ENCODE measurements at places on chromosomes 11 and 22.

- DNase-seq = no peak
These were observed 26.3 kb downstream of the RTN4R start for GRCh38 chr22:20241579-20242392.

- DNase-seq = no peak
These were observed 711.6 kb upstream of the LRRC4C start for GRCh38 chr11:42171046-42171445.

DNA sequence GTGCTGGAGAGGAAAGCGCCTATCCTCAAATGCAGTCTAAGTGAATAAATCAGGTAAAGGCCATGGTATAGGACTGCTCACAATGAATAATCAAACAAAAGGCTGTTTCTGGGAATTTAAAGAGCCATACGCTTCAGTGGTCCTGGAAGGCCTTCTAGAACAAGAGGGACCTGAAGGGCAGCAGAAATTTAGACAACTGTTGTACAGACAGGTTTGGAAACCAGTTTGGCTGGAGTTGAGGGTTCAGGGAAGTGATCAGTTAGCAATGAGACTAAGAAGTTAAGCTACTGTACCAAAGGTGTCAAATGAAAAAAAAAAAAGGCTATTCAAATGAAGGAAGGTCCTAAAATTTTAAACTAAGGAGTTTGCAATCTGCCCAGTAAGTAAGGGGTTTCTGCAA, 56.6 kb upstream of the SCUBE2 start:
- DNase-seq = no peak

DNA sequence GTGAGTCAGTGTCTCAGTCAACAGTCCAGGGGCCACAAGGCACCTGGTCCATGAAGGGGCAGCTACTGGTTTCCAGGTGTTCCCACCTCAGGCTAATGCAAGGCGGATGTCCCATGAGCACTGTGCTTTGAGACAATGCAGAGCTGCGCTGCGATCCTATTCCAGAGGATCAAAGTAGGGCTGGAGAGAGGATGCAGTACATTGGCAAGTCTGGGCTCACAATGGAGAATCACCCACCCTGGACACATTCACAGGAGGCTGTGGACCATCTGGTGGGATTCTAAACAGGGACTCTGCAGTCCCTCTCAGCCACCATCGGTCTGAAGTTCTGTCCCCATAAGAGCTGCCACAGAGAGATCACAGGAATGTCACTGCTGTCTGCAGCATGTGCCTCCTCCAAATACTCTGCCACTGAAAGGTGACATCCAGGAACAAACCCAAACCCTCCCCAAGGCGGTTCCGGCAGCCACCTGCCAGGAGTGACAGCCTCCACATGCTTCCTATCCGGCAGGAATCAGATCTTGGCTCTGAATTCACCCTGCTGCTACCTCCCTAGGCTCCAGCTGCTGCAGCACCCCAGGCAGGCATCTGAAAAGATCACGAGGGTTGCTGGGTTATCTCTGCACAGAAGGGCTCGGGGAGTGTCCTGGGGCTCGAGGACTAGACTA, 45.3 kb upstream of the SERPIND1 start:
- no peak for DNase-seq

GRCh38 chr11:5240056-5240455, 5.8 kb upstream of the HBD start:
- no peak for DNase-seq

DNA sequence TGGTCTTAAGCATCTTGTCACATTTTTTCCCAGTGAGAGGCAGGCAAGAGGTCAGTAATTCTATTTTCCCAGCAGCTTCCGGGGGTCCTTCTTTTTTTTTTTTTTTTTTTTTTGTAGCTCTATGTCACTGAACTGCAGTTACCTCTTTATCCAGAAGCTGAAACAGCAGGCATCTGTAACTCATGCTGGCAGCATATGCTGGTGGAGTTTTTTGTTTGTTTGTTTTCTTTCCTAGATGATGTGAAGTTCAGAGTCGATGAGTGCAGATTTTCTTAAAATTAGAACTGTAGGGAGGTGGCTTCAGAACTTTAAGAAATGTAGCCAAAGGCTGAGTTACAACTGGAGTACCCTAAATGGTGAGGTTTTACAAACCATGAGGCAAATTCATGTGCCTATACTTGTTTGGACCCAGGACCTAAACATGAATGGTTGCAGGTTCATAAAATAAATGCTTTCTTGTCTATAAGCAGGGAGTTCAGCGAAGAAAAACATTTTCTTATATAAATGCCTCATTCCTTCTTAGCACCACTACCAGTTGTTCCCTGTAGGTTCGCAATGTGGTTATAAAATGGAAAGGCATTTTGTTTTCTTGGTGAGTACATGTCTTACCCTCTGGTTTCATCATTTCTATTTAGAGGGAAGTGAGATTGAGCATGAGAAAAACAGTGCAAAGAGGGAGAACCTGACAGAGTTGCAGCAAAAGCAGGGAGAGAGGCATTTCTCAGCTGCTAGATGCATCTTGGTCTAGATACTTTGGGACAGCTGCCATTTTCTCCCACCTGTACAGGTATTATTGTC, 84.0 kb downstream of the TRIM44 start:
- no peak for DNase-seq

GRCh38 chr11:30392221-30392784, 69.4 kb downstream of the ARL14EP start:
- DNase-seq = no peak

DNA sequence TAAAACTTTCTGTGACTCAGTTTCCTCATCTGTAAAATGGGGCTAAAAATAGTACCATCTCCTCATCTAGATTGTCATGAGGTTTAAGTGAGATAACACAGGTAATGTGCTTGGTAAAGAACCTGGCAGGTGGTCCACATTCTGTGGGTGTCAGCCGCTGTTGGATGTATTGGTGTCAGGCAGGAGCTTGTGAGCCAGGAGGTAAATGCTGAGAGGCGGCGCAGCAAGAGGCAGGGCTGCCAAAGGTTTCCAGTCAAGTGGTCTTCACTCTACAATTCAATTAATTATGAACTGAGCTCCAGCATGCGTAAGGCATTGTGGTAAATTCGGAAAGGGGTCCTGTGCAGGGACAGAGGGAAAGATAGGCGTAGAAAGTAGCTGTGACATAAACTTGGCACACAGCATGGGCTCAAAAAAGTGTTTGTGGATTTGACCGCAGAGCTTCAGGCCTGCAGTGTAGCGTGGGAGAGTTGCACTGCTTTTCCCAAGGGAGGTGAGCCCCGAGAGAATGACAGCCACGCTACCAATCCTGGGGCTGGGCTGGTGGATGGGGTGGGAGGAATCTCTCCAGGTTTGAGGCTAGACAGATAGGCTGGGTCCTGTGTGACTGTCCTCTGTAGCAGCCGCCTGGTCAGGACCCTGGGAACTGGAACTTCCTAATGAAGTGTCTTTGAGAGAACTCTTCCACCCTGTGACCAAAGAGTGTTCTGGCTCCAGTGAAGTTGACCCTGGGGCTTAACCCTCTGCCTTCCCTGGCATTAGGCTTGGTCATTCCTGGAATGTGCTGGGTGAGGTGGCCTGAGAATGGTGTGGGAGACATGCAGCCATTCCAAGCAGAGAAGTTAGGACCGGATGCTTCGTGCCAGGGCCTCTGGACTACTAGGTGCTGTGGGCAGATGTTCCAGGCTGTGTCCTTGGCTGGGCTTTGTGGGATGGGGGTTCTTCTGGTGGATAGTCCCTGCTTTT, 122.4 kb downstream of the FEZ1 start:
- DNase-seq = no peak

DNA sequence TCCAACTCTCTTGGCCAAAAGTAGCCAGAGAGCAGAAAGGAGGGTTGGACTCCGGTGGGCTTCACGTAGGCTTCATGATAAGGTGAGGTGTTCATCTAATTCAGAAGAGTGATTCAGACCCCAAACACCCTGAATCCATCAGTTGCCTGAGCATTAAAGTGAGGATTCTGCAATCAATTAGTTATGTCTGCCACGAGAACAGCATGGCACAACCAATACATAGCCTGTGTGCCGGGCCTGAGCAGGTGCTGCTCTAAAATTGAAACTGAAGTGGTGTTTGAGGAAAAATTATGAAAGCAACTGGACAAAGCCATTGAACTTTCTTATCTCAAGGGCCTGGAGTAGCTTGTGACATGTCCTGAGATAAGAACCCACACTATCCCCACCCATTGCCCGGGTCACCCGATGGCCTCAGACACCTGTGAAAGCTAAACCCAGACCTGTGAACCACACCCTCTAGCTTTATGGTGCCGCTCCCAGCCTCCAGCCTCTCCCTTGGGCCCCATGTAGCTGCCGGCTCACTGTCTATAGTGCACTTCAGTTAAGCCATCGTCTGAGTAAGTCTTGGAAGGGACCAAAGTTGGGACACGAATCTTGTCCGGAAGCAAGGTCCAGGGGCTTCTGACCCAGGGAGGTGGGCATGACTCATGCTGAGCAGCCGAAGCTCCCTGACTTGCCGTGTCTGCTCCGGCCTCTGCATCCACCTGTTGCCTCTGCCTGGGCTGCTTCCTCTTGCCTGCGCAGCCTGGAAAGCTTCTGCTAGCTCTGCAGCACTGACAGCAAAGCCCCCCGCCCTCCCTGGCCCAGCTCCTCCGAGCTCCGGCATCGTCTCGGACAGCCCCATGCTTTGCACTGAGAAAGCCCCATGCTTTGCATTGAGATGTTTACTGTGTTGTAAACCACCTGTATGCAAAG, 5.7 kb upstream of the MYEOV start:
- no peak for DNase-seq

All from activated CD4-positive, CD25-positive, alpha-beta regulatory T cell (primary cell).